ENCODE measurements at places on chromosomes 5 and 9.
A peak's percentile ranks its signal among the peaks of the same experiment; 100 is the strongest.

- no peak for DNase-seq
Measured at GRCh38 chr5:592158-592557, 20.0 kb upstream of the CEP72 start.

DNA sequence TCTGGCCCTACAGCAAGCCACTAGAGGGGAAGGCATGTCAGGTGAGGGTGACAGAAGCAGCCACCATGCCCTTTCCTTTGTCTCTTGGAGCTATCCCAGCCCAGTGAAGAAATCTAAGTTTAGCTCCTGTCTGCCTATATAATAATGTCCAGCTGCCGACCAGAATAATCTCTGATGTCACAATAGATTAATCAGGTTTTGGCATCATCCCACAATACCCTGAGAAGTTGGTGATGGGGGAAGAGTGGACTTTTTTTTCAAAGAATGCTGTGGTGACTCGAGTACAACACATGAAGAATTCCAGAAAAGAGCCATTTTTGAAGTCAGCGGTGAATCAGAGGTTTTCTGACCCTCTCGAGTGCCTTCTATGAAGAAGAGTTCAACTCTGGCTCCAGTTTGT is 1.7 kb upstream of the TSLP start:
- no peak for DNase-seq

GRCh38 chr9:116147821-116148220 is 5.8 kb upstream of the PAPPA start:
- no peak for DNase-seq

DNA sequence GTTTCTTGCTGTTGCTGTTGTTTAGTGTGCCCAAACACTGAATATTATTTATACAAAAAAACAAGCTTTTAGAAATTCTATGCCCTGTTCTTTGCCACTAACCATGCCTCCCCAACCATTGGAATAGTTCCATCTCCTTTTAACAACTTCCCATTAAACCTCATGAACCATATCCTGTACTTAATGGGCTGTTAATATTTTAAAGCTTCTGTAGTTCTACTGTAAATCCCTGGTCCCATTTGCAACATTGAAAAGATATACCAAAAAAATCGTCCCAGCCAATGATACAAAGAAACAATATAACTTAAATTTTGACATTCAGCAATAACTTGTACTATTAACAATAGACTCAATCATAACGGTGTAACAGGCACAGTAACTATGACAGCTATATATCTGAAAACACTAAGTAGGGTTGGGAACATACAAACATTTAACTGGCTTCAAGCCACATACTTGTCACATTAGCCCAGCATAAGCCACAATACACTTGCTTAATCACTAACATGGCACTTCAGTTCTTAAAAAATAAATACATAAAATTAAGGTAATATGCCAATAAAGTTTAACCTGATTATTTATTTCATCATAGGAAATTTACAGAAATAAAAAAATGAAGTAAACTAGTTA is 86.1 kb downstream of the ADAMTS6 start:
- DNase-seq = no peak

- DNase-seq = no peak
Measured at GRCh38 chr5:150502847-150503246, 5.1 kb upstream of the NDST1 start.

GRCh38 chr9:85212887-85213286 is 528.9 kb downstream of the AGTPBP1 start:
- DNase-seq = no peak

DNA sequence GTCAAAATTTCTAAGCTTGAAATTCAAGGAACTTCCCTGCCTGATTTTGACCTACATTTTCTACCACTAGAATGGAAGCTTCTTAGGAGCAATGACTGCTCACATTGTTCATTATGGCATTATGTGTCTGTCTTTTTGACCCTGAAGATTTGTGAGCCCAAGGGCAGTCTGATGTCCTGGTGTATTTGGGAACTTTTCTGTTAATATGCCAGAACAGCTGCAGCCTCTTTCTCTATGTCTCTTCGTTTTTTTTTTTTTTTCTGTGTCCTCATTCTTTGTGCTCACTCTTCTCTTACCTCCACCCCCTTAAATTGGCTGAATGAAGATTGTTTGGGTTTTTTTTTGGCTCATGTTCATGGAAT is 34.8 kb upstream of the TMC1 start:
- DNase-seq = no peak

- DNase-seq = peak; percentile 37
Measured at GRCh38 chr9:89593727-89594427, 10.9 kb upstream of the GADD45G start.

DNA sequence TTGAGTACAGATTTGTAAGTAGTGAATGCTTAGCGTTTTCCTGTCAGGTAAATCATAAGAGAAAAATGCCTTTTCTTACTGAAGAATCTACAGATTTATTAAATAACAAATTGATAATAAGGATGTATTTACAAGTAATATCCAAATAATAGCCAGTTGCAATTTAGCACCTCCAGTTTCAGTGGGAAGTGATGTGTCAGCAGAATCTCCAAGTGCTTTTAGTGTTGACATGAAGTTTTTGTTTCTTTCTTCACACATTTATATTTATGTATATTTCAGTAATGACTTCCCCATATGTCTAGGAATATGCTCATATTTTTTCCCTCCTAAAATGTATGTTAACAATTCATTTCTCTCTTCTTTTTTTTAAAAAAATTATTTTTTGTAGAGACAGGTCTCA is 229.9 kb upstream of the GRIN3A start:
- DNase-seq = no peak

DNA sequence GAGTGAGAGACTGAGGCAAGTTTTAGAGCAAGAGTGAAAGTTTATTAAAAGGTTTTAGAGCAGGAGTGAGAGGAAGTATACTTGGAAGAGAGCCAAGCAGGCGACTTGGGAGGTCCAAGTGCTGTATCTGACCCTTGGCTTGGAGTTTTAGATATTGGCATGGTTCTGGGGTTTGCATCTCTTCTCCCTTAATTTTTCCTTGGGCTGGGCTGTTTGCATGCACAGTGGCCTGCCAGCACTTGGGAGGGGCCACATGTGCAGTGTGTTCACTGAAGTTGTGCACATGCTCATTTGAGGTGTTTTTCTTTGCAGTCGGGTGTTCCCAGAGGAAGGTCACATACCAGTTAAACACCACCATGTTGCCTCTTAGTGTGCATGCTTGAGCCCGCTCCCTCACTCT is 464.1 kb downstream of the DMRT2 start:
- no peak for DNase-seq

DNA sequence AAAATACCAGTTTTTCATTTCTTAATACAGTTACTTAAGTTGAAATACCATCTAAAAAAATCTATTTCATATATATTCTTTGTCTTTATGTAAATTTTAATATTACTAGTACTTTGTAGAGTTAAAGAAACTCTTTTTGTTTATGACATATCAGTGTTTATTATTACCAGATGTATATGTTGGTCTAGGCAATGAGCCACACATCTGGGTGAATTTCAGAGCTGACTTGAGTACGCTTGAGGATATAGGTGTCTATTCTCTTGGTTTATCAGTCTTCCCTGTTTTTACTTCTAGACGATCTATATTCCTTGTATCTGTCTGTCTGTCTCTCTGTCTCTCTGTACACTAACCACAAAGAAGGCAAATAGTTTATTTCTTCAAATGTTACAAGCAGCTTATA is 2.9 kb downstream of the SMAD5 start:
- no peak for DNase-seq

- no peak for DNase-seq
Measured at GRCh38 chr5:35813521-35813920, 43.2 kb upstream of the IL7R start.

- DNase-seq = no peak
Measured at GRCh38 chr5:168347368-168348083, 56.1 kb downstream of the WWC1 start.

DNA sequence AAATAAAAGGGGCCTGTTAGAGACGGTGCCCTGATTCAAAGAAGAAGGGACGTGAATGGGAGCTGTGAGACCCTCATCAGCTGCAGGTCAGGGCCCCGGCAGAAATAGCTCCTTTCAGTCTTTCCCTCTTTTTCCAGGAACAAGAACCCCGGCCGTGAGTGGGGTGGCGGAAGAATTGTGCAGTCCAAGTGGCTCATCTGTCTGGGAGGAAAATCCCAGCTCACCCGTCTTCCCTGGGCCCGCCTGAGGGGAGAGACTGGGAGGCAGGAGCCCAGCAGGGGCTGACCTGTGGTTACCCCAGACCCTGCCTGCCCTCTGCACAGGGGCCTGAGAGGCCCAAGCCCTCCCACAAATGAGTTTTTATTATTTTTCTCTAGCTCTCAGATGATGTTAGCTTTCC is 24.8 kb upstream of the CSF1R start:
- no peak for DNase-seq

- no peak for DNase-seq
Measured at GRCh38 chr9:70486127-70486526, 71.7 kb upstream of the KLF9 start.

- DNase-seq = no peak
Measured at GRCh38 chr5:113330533-113331208, 104.1 kb downstream of the TSSK1B start.

GRCh38 chr5:10987925-10988504 is 227.0 kb upstream of the DAP start:
- peak; percentile 29 for DNase-seq

Data from activated T-helper 9 cell treated with anti-CD3 and anti-CD28 coated beads, Interleukin-2, amount 50 U/mL, for 16 hours (primary cell).